ENCODE measurements at places on chromosomes 2 and 18.

- no peak overlapping the region for H3K4me3 ChIP-seq
- no peak overlapping the region for H3K27ac ChIP-seq
- DNase-seq: no peak
- no peaks in the 10 kb centered on the region for H3K36me3 ChIP-seq
- H3K4me1 ChIP-seq: no peaks in the 10 kb centered on the region
Measured at GRCh38 chr2:24374301-24374700, 14.0 kb upstream of the ITSN2 start.

GRCh38 chr18:78240101-78240500 is 739.5 kb upstream of the SALL3 start:
- H3K36me3 ChIP-seq: no peaks in the 10 kb centered on the region
- H3K4me1 ChIP-seq: peaks cover 5% of the 10 kb centered on the region
- DNase-seq: no peak
- no peak overlapping the region for H3K4me3 ChIP-seq
- no peak overlapping the region for H3K27ac ChIP-seq
- no peaks in the 10 kb centered on the region for H3K27me3 ChIP-seq

GRCh38 chr2:11617984-11618707 is 51.8 kb downstream of the NTSR2 start:
- H3K36me3 ChIP-seq: no peaks in the 10 kb centered on the region
- no peaks in the 10 kb centered on the region for H3K27me3 ChIP-seq
- H3K4me1 ChIP-seq: no peaks in the 10 kb centered on the region
- peak; percentile 44 for DNase-seq

GRCh38 chr2:196980001-196980400 is 53.5 kb upstream of the PGAP1 start:
- H3K27me3 ChIP-seq: no peaks in the 10 kb centered on the region
- no peaks in the 10 kb centered on the region for H3K4me1 ChIP-seq
- no peaks in the 10 kb centered on the region for H3K36me3 ChIP-seq
- no peak overlapping the region for H3K27ac ChIP-seq

DNA sequence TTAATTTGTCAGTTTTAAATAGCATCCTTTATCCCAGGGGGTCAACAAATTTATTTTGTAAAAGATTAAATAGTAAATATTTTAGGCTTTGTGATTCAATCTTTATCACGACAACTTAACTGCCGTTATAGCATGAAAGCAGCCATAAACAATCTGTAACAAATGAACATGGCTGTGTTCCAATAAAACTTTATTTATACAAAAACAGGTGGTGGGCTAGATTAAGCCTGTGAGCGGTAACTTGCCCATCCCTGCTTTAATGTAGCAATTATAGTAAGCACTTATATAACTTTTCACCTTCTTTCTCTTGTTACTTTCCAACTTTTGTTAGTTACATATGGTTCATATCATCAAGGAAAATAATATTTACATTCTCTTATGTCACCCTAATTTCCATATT is 121.9 kb downstream of the ATL2 start:
- H3K4me1 ChIP-seq: no peaks in the 10 kb centered on the region
- H3K27ac ChIP-seq: no peak overlapping the region
- H3K27me3 ChIP-seq: no peaks in the 10 kb centered on the region
- no peak for DNase-seq
- no peak overlapping the region for H3K4me3 ChIP-seq

GRCh38 chr2:3784731-3785130 is 81.4 kb downstream of the DCDC2C start:
- H3K36me3 ChIP-seq: no peaks in the 10 kb centered on the region
- no peak overlapping the region for H3K4me3 ChIP-seq
- no peaks in the 10 kb centered on the region for H3K4me1 ChIP-seq
- H3K27me3 ChIP-seq: no peaks in the 10 kb centered on the region

- no peak overlapping the region for H3K4me3 ChIP-seq
- no peak overlapping the region for H3K27ac ChIP-seq
- H3K27me3 ChIP-seq: no peaks in the 10 kb centered on the region
- H3K4me1 ChIP-seq: no peaks in the 10 kb centered on the region
Measured at GRCh38 chr18:79553154-79553553, 126.4 kb upstream of the CTDP1 start.

- no peaks in the 10 kb centered on the region for H3K27me3 ChIP-seq
- no peak overlapping the region for H3K27ac ChIP-seq
- no peak for DNase-seq
- H3K4me1 ChIP-seq: no peaks in the 10 kb centered on the region
- no peaks in the 10 kb centered on the region for H3K36me3 ChIP-seq
- H3K4me3 ChIP-seq: no peak overlapping the region
Measured at GRCh38 chr18:55110436-55110835, 151.2 kb upstream of the CCDC68 start.

DNA sequence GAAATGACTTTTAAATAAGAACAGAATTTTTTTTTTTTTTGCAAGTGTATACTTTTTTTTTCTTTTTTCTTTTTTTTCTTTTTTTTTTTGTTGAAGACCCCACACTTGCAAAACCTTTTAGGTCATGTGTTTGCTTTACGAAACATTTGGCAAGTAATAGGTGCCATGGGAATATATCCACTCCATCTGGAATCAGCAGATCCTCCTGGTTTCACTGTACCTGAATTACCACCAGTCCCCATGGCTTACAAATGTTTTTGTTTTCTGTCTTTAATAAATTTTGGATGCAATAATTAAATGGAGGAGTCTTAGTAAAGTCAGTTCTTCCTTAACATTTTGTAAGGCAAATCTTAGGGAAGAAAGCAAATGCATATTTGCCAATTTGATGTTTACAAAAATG is 559.7 kb upstream of the ZEB2 start:
- H3K27ac ChIP-seq: no peak overlapping the region
- H3K4me1 ChIP-seq: no peaks in the 10 kb centered on the region
- no peak overlapping the region for H3K4me3 ChIP-seq
- no peaks in the 10 kb centered on the region for H3K27me3 ChIP-seq
- DNase-seq: no peak

GRCh38 chr2:51706220-51706619 is 674.3 kb upstream of the NRXN1 start:
- H3K27ac ChIP-seq: no peak overlapping the region
- H3K27me3 ChIP-seq: no peaks in the 10 kb centered on the region
- H3K4me3 ChIP-seq: no peak overlapping the region
- DNase-seq: no peak

- H3K4me3 ChIP-seq: no peak overlapping the region
- H3K4me1 ChIP-seq: no peaks in the 10 kb centered on the region
- DNase-seq: no peak
- H3K36me3 ChIP-seq: no peaks in the 10 kb centered on the region
- H3K27me3 ChIP-seq: no peaks in the 10 kb centered on the region
Measured at GRCh38 chr18:78836838-78837237, 142.8 kb upstream of the SALL3 start.

DNA sequence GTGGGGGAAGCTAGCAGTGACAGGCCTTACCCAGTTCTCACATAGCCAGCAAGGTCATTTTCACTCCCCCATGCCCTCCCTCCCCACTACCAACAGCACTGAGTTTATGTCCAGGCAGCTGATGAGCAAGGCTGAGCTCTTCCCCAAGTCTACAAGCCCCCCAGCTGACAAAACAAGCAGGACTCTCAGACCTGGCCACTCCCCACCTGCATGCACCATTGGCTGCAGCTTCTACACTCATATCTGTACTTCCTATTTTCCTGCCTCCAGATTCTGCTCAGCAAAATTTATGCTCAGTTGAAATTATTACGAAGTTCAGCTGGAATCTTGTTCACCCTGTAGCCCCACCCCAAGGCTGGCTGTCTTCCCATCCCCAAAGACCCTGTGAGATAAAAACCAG is 339.3 kb downstream of the ARL6IP6 start:
- H3K27me3 ChIP-seq: no peaks in the 10 kb centered on the region
- H3K27ac ChIP-seq: no peak overlapping the region
- DNase-seq: no peak
- H3K4me1 ChIP-seq: peaks cover 6% of the 10 kb centered on the region
- no peaks in the 10 kb centered on the region for H3K36me3 ChIP-seq
- H3K4me3 ChIP-seq: no peak overlapping the region

- H3K4me1 ChIP-seq: no peaks in the 10 kb centered on the region
- DNase-seq: no peak
- no peak overlapping the region for H3K27ac ChIP-seq
- no peak overlapping the region for H3K4me3 ChIP-seq
- no peaks in the 10 kb centered on the region for H3K27me3 ChIP-seq
Measured at GRCh38 chr2:224722770-224723169, 6.6 kb upstream of the CCDC195 start.

- no peak overlapping the region for H3K27ac ChIP-seq
- H3K36me3 ChIP-seq: no peaks in the 10 kb centered on the region
- no peak overlapping the region for H3K4me3 ChIP-seq
- DNase-seq: no peak
- no peaks in the 10 kb centered on the region for H3K27me3 ChIP-seq
- H3K4me1 ChIP-seq: no peaks in the 10 kb centered on the region
Measured at GRCh38 chr18:36899289-36899688, 70.4 kb downstream of the KIAA1328 start.

- peaks cover 29% of the 10 kb centered on the region for H3K4me1 ChIP-seq
- peaks cover 52% of the 10 kb centered on the region for H3K27me3 ChIP-seq
- no peaks in the 10 kb centered on the region for H3K36me3 ChIP-seq
- peak; percentile 90 for DNase-seq
Measured at GRCh38 chr2:148874868-148875341, at the start of gene KIF5C. Gene KIF5C, plus strand, starts transcription at chr2:148875227. Its CDS starts 391 bp downstream, at chr2:148875618.

GRCh38 chr2:96128456-96128855 is 9.8 kb downstream of the ASTL start:
- H3K27ac ChIP-seq: no peak overlapping the region
- no peak overlapping the region for H3K4me3 ChIP-seq
- H3K4me1 ChIP-seq: no peaks in the 10 kb centered on the region
- DNase-seq: no peak
- no peaks in the 10 kb centered on the region for H3K27me3 ChIP-seq
- no peaks in the 10 kb centered on the region for H3K36me3 ChIP-seq

DNA sequence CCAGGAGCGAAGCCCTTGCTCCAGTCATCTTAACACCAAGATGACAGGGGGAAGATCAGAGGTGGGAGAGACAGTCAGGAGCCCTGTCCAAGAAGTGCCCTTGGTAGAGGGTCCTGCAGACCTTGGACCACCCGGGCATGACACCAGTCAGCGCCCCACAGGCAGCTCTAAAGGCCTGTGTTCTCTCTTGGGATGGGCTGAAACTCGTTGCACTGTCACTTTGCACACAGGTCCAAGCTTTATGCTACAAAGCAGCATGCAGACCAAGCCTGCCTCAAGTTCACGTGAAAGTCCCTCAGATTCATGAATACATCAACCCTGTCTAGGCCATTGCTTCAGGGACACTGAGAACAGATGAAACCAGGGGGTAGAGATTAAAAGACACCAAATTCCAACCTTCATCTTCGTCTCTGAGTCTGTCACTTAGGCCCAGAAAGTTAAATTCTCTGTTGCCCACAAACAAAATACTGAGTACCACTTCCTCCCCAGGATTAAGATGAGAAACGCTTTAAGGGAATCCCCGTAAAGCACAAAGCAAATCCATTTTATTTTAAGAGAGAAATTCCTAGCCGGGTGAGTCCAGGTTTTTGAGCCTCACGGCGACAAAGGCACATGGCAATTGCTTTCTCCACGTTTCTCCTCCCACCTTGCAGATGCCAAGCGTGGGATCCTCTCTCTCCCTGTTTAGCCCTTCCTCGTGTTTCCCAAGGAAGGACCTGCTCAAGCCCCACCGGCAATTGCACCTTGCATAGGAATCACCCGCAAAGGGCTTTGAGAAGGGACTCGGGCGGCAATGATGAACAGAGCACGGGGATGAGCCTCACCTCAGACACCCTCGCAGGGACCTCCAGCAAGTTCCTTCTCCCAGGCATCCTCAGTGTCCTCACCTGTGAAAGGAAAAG is 75.0 kb upstream of the ID2 start:
- H3K27me3 ChIP-seq: no peaks in the 10 kb centered on the region
- no peaks in the 10 kb centered on the region for H3K36me3 ChIP-seq
- no peak overlapping the region for H3K27ac ChIP-seq
- H3K4me1 ChIP-seq: no peaks in the 10 kb centered on the region
- no peak for DNase-seq

DNA sequence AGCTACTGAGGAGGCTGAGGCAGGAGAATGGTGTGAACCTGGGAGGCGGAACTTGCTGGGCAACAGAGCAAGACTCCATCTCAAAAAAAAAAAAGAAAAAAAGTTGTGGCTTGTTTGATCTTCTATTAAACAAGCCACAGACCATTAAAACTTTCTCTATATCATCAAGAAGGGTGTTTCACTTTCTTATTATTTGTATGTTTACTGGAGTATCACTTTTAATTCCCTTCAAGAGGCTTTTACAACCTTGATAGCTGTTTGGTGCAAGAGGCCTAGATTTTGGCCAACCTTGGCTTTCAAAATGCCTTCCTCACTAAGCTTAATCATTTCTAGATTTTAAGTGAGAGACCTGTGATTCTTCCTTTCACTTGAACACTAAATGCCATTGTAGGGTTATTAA is 339.1 kb downstream of the TSN start:
- no peaks in the 10 kb centered on the region for H3K27me3 ChIP-seq
- no peaks in the 10 kb centered on the region for H3K36me3 ChIP-seq
- no peak for DNase-seq
- no peak overlapping the region for H3K27ac ChIP-seq

DNA sequence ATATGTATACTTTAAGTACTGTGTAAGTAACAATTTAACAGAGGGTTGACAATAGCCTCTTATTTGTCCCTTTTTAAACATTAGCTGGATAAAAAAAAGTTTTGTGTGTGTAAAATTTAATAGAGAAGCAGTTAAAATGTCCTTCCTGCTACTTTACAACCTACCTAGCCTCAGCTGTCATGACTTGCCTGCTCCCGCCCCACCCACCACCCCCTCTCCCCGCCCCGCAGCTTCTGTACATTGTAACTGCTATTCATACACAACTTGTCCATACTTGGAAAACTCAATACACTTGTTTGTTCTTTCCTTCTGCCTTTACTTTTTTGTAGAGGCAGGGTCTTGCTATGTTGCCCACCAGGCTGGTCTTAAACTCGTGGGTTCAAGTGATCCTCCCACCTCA is 19.5 kb downstream of the RELCH start:
- DNase-seq: no peak
- peaks cover 3% of the 10 kb centered on the region for H3K36me3 ChIP-seq
- no peaks in the 10 kb centered on the region for H3K4me1 ChIP-seq
- H3K27ac ChIP-seq: no peak overlapping the region
- H3K4me3 ChIP-seq: no peak overlapping the region
- H3K27me3 ChIP-seq: no peaks in the 10 kb centered on the region

All from sigmoid colon (tissue), 7 donors.